ENCODE measurements at places on chromosomes 2 and 18.

DNA sequence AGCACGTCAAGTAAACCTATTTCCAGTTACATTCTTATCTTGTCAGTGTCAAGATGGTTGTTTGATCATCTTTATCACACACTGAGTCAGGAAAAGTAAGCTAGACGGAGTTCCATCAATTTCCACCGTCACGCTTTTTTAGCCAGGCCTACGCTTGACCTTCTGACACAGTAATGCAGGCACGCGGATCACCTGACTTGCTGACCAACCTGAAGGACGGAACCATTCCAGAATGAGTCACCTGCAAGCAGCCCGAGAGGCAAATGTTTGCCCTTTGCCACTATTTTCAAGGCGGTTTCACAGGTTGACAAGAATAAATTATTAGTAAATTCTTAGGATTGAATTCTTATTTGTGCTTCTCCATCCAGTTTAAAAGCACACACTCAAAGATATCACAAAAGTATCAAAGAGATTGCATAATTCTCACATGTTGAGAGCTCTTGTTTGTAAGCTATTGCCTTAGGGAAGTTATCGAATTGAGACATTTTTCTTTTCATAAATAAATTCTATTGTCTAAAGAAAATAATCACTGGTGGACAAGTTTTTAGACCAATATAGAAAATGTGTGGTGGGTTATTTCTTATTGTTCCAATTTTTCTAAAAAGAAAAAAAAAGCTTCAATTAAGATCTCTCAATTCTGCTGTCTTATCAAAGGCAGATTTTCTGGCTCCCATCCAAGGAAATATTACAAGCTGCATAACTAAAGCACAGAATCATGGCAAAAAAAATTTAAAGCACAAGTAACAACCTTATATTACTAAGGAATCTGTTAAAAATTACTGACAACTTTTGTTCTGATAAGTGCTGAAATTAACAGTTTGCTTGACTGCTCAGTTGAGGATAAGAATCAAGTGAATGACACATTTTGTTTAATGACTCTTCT is 31.9 kb downstream of the UXS1 start:
- no peak for ATAC-seq

DNA sequence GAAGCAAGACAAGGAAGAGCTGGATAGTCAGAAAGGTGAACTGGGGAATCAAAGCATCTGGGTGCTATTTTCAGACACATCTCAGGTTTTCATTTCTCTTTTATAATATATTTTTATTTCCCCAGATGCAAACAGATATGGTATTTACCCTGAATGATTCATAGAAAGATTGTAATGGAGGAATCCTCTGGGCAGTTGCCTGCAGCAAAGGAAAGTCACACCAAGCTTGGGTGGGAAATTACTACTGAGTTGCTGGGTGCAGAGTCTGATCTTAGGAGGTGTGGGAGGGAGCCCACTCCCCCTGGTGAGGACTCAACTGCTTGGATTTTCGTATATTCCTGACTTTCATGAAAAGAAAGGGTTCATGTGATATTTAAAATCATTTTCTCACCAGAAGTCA is 2.1 kb downstream of the EFR3B start:
- ATAC-seq, result no peak

GRCh38 chr2:227347117-227347516 is 22.1 kb downstream of the MFF start:
- ATAC-seq, result no peak

DNA sequence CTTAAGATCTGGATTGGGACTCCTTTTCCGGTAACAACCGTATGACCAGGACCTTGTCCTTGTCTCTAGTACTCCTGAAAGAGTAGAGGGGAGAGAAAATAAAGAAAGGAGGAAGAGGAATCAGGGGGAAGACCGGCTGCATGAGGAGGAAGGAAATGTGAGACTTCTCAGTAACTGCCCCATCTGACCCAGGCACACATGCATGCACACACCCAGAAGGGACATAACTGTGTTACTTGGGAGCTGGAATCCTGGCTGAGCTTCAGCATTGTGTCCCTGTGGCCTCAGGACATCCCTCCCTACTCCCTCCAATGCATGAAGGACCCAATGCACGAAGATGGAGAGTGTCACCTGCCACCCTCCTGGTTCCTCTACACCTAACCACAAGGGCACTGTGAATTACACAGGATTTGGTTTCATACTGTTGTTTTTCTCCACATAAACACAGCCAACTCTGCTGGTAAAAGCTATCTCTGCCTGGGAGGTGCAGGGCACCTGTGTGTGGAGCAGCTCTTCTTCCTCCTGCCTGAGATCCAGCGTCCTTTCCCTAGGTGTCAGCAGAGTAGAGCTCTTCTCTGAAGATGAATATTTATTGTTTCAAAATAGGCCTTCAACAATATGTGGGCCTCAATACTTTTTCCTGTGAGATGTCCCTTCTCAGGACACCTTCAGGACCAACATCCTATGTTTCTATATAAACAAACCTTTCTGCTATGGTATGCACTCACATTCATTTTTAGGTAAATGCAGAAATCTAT is 574.1 kb upstream of the ID2 start:
- no peak for ATAC-seq

DNA sequence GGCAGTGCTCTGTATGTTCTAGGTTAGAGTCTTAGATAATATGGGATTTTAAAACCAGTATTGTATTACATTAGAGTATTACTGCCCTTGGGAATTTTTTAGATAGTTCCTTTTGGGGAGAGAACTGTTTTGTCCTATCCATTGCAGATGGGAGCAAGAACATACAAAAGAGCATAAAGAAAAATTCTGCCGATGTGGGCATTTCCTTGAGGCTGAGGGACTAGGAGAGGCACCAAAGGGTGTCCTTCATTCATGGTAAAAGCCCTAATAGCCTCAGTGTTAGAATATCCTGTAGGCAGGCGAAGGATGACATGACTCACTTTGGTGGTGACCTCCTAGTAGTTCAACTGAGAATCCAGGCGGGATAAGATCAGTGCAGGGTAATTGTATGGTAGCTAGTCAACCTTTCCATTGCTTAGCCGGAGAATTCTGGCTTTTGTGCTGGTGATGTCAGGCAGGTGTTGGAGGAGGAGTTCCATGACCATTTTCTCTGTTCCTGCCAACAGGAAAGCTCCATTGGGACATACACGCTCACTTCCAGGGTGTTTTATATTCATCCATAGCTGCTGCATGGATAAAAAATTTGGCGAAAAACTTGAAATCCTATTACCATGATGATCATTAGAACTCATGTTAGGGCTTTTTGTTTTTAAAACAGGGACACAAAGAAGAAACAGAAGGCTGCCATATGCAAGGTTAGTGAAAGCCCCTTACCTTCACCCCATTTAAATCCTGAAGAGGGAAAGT is 28.1 kb downstream of the EPAS1 start:
- no peak for ATAC-seq

DNA sequence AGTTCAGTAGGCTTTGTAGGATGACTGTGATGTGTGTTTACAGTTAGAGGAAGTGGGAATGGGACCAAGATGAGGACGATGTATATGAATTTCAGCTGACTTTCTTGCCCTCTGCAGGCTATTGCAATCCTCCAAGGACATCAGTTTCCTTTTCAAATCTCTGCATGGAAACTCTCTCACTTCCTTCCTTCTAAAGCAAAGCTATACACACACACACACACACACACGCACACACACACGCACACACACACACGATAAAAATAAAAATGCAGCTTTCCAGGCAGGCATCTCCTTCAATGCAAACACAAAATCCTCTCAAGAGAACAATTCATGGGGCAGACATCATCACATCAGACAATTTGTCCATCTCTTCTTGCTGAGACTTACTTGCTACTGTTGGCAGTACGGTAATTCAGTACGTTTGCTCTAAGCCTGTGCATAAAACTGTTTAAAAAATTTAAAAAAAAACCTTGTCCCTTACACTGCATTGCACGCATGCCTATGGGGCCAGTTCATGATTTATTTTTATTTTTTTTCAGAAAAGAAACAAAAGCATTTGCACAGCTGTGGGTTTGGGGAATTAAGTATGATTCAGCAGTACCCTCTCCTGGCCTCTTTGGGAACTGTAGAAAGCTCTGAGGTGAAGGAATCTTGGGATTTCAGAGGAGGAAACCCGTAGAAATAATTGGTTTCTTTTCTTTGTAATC is 27.1 kb upstream of the ICOS start:
- peak; percentile 74 for ATAC-seq

GRCh38 chr18:61950371-61950770 is 57.6 kb upstream of the RNF152 start:
- ATAC-seq, result no peak

- ATAC-seq, result no peak
Measured at GRCh38 chr18:76707534-76707933, 114.8 kb upstream of the ZNF236 start.

GRCh38 chr2:235537186-235537585 is 43.3 kb downstream of the AGAP1 start:
- ATAC-seq, result no peak

DNA sequence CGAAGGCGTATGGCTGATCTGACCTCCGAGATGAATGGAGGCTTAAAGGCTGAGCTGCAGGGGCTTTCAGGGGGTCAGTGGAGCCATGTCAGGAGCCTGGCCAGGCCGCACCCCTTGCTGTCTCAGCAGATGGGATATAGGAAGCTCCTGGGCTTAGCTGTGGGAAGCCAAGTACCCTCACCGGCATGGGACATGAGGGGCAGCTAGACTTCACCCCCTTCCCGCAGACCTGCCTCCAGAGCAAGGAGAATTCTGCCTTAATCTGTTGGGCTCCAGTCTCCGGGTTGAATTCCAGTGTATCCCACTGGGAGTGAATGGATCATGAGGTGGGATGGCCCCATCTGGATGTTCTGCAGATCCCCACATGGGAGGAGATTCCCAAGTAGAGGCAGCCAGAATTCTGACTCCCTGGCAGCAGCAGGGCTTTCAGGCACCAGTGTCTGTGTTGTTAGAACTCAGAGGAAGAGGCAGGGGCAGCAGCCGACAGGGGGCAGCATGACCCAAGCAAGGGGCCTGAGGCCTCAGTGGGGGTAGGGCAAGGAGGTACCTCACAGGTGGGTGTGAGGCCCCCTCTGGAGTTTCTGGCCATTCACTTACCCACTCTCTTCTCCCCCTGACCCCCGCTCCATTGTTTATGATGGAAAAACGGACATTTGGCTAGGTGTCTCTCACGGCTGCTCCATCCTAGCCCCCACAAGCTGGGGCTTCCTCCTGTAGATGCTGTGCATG is 19.1 kb downstream of the CAPG start:
- peak; percentile 57 for ATAC-seq

DNA sequence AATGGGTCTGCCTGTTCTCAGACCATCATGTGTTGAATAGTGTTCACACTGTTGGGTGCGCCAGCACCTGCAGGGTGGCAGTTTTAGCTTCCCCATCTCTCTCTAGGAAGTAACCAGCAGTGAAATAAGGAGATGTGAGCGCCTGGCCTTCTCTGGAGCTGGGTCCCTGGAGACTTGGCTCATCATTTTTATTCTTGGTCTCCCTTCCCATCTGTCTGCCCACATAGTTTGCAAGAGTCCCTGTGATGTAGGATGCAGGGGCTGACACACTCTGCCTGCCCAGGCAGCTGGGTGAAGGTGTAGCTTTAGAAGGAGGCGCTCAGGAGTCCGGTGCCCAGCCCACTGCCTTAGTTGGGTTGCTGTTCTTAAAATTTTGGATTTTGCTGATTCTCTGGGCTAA is 172.2 kb downstream of the LDLRAD4 start:
- no peak for ATAC-seq

- peak; percentile 29 for ATAC-seq
Measured at GRCh38 chr2:113342650-113343049, 63.9 kb upstream of the PAX8 start.

DNA sequence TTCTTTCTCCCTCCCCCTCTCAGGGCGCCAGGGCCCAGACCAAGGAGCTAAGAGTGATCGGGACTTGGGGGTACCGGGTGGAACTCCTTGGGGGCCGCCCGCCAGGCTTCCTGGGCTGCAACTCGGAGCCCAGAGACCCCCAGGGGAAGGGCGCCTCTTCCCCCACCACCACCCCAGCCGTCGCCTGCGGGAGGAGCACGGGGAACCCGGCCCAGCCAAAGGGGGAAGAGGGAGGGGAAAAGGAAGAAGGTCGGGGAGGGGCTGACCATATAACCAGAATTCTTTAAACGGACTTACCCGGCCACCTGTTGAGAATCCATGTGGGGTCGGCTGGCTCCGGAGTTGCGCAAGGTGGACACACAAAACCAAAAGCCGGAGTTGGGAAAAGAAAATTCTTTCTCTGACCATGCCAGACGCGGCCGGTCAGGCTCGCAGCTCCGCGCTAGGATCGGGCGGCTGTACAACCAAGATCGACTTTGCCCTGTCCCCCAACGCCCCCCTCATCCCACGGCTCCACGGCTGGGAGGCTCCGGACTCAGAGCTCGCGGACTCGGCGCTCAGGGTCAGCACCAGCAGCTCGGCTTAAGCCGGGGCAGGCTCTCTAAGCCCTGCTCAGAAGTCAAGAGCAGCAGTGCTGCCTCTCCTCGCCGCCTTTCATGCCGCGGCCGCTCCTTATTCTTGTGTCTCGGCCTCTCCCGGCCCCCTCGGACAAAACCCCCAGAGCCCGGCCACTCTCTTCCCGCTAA is 6.3 kb upstream of the SIX3 start:
- no peak for ATAC-seq

DNA sequence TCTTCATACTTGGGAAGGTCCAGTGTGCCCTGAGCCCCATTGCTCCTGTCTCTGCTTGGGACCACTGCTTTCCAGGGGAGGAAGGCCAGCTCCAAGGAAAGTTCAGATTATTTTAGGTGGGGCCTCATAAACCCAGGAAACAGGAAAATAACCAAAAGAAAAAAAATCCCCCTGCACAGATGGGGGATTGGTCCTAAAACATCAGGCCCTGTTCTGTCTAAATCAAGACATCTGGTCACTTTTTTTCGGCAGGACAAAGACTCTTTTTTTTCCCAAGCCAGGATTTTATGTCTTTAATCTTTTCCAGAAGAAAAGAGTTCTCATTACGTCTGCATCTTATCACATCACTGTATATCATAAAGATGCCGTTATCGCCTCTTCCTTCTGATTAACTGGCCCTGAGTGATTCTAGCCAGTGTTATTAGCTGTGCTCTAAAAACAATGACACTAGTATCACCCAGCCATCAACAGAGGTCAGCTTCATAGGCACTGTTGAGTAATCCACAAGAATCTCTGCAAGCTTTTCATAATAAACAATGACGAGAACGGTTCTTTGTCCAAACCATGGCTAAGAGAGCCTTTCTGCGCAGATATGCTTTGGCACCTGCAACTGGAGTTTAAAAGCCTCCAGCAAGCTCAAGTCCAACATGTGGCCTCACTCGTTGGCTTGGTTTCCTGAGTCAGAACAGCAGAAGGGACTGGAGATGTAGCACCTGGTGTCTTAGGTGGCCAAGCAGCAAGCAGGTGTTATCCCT is 138.2 kb downstream of the VAPA start:
- ATAC-seq, result peak; percentile 87

DNA sequence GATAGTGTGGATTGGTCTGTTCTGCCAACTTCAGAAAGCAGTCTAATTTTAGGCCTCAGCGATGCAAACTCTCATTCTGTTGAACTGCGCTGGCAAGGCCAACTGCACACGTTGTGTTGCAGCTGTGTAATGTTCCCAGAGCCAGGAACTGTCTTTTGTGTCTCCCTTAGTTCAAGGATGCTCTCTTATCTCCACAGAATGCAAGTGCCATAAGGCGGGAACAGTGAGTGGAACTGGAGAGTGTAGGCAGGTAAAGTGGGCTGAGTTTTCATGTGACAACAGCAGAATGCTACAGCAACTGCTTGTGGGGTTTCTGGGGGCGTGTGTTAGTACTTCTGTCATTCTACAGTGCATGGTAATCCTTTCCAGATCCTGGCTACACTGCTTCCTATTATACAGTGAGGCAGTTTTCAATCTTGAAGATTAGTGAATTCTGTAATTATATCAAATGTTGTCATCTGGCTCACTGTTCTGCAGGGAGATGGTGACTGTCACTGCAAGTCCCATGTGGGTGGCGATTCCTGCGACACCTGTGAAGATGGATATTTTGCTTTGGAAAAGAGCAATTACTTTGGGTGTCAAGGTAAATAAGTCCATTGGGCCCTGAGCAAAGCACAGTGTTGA is 125.8 kb downstream of the LAMA3 start:
- peak; percentile 58 for ATAC-seq

All from gastroesophageal sphincter (tissue), 4 donors.